ENCODE measurements at places on chromosomes 3 and 15.

DNA sequence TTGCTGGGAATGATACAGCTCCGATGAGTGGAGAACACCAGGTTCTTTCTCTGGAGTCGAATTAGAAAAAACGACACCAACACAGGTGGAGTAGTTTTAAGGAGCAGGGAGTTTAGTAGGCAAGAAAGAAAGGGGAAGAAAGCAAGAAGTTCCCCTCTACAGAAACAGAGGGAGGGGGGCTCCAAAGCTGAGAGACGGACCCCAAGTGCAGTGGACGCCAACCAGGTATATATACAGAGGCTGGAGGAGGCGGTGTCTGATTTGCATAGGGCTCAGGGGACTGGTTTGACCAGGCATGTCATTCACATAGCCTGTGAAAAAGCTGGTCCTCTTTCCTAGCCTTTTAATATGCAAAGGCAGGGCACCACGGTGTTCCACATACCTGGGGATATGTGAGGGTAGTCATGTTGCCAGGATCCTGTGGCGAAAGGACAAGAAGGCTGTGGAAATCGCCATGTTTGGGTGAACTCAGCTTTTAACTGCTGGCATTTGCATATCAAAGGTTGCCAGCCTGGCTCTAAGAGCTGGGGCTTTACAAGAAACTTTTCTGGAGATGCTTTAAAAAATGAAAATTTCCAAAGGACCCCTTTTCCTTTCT, 887.4 kb upstream of the EPHA6 start:
- peaks cover 6% of the 10 kb centered on the region for H3K4me1 ChIP-seq
- H3K27ac ChIP-seq = no peak overlapping the region
- peak overlapping the region; percentile 58 for H3K4me3 ChIP-seq
- H3K27me3 ChIP-seq = peaks cover 3% of the 10 kb centered on the region
- H3K36me3 ChIP-seq = no peaks in the 10 kb centered on the region
- no peak for DNase-seq

DNA sequence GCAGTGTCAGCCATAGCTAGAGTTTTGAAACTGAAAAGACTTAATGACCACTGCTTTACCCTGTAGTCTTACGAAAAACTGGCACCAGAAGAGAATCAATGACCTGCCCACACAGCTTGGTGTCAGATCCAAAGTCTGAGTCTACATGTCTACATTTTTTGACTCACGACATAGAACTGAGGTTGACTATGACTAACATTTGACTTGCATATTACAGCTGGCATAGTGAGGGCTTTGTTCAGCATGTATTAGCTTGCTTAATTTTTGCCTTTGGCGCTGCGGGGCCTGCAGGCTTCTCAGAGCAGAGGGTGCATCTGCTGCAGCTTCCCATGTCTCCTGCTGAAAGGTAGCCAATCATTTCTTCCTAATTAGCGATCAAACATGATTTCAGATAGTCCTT, 167.0 kb downstream of the EBLN2 start:
- DNase-seq = no peak
- H3K27me3 ChIP-seq = no peaks in the 10 kb centered on the region
- no peak overlapping the region for H3K4me3 ChIP-seq
- H3K36me3 ChIP-seq = no peaks in the 10 kb centered on the region
- peaks cover 58% of the 10 kb centered on the region for H3K4me1 ChIP-seq
- no peak overlapping the region for H3K27ac ChIP-seq

GRCh38 chr15:52101542-52102323, 10.8 kb downstream of the BCL2L10 start:
- H3K4me1 ChIP-seq = peaks cover 11% of the 10 kb centered on the region
- no peak for DNase-seq
- no peak overlapping the region for H3K4me3 ChIP-seq

GRCh38 chr15:70128414-70129140, 30.9 kb upstream of the TLE3 start:
- H3K27ac ChIP-seq = no peak overlapping the region
- H3K36me3 ChIP-seq = no peaks in the 10 kb centered on the region
- no peak overlapping the region for H3K4me3 ChIP-seq
- H3K4me1 ChIP-seq = peaks cover 29% of the 10 kb centered on the region
- H3K27me3 ChIP-seq = peaks cover 31% of the 10 kb centered on the region
- DNase-seq = no peak

- H3K4me1 ChIP-seq = peaks cover 36% of the 10 kb centered on the region
- no peaks in the 10 kb centered on the region for H3K36me3 ChIP-seq
- no peak overlapping the region for H3K4me3 ChIP-seq
- DNase-seq = peak; percentile 40
Observed at GRCh38 chr3:169218314-169218983, 445.1 kb downstream of the MECOM start.

GRCh38 chr15:38576837-38577236, 12.2 kb upstream of the RASGRP1 start:
- H3K36me3 ChIP-seq = no peaks in the 10 kb centered on the region
- no peak overlapping the region for H3K4me3 ChIP-seq
- H3K4me1 ChIP-seq = no peaks in the 10 kb centered on the region
- DNase-seq = no peak

DNA sequence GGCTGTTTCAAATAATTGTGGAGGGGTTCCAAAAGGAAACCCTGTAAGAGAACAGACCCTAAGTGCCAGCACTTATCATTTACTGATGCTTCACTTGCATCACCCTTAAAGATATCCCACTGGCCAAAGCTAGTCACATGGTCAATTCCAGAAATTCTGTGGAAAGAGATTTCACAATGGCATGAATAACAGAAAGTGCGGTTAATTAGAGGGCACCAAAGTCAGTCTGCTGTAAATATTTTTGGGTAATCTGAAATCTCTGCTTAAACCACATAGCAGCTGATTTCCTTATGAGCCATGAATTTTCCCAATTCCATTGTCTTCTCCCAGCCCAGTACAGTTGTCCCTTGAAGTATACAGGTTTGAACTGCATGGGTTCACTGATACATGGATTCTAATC, 346.1 kb downstream of the SI start:
- H3K4me3 ChIP-seq = no peak overlapping the region
- no peaks in the 10 kb centered on the region for H3K4me1 ChIP-seq
- peaks cover 3% of the 10 kb centered on the region for H3K27me3 ChIP-seq
- H3K27ac ChIP-seq = no peak overlapping the region
- no peak for DNase-seq
- H3K36me3 ChIP-seq = no peaks in the 10 kb centered on the region

GRCh38 chr3:172034786-172035685, 4.3 kb upstream of the FNDC3B start:
- H3K27ac ChIP-seq = no peak overlapping the region
- peaks cover 8% of the 10 kb centered on the region for H3K36me3 ChIP-seq
- H3K27me3 ChIP-seq = peaks cover 4% of the 10 kb centered on the region

GRCh38 chr3:187237741-187238140, 40.5 kb downstream of the RTP1 start:
- no peak overlapping the region for H3K4me3 ChIP-seq
- no peak for DNase-seq
- H3K27me3 ChIP-seq = peaks cover 4% of the 10 kb centered on the region
- H3K4me1 ChIP-seq = no peaks in the 10 kb centered on the region
- peaks cover 7% of the 10 kb centered on the region for H3K36me3 ChIP-seq
- no peak overlapping the region for H3K27ac ChIP-seq

DNA sequence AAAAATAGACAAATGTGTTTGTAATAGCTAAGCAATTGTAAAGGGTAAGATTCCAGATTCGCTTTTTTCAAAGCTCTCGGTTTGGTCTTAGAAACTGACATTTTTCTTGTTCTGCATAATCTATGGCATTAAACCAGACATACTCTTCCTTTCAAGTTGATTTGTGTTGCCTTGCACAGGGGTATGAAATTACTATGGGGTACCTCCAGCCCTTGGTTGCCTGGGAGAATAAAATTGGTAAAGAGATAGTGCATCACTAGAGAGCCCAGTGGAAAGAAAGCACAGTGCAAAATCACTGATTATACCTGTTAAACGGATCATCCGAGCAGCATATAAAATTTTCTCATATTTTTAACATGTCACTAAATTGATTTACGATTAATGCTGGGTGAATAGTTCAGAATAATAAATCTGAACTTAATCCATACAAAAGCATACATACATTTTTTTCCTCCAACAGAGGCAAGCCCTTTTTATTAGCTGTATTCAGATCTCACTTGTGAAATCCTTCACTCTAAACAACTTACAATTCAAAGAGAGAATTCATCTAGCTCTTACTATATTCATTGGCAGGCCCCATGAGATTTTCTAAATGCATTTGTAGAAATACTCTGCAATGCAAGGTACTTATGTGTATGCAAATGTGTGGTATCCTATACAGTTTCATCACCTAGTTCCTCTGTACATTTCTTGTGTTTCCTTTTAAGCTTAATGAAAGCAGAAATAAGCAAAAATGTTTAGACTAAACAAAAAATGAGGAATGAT, 224.4 kb downstream of the ROBO1 start:
- H3K27me3 ChIP-seq = no peaks in the 10 kb centered on the region
- no peak for DNase-seq
- H3K27ac ChIP-seq = no peak overlapping the region
- H3K4me3 ChIP-seq = no peak overlapping the region

- no peaks in the 10 kb centered on the region for H3K27me3 ChIP-seq
- no peak overlapping the region for H3K4me3 ChIP-seq
Observed at GRCh38 chr3:58386626-58387365, 46.8 kb downstream of the PDHB start.

GRCh38 chr15:75727851-75728715, 15.4 kb upstream of the CSPG4 start:
- DNase-seq = peak; percentile 58
- peaks cover 39% of the 10 kb centered on the region for H3K4me1 ChIP-seq
- no peak overlapping the region for H3K27ac ChIP-seq
- no peaks in the 10 kb centered on the region for H3K36me3 ChIP-seq

DNA sequence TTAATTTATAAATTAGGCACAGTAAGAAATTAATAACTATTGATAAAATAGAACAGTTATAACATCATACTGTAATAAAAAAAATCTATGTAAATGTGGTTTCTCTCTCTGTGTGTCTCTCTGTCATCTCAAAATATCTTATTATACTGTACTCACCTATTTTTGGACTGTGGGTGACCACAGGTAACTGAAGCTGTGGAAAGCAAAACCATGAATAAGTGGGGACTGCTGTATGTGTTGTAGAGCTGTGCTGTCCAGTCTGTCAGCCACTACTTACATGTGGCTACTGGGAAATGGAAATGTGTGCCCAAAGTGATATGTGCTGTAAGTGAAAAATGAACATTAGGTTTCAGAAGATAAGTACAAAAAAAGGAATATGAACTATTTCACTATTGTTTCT, 145.5 kb downstream of the CNTN4 start:
- no peak overlapping the region for H3K27ac ChIP-seq
- H3K27me3 ChIP-seq = no peaks in the 10 kb centered on the region
- H3K36me3 ChIP-seq = no peaks in the 10 kb centered on the region
- no peak overlapping the region for H3K4me3 ChIP-seq

DNA sequence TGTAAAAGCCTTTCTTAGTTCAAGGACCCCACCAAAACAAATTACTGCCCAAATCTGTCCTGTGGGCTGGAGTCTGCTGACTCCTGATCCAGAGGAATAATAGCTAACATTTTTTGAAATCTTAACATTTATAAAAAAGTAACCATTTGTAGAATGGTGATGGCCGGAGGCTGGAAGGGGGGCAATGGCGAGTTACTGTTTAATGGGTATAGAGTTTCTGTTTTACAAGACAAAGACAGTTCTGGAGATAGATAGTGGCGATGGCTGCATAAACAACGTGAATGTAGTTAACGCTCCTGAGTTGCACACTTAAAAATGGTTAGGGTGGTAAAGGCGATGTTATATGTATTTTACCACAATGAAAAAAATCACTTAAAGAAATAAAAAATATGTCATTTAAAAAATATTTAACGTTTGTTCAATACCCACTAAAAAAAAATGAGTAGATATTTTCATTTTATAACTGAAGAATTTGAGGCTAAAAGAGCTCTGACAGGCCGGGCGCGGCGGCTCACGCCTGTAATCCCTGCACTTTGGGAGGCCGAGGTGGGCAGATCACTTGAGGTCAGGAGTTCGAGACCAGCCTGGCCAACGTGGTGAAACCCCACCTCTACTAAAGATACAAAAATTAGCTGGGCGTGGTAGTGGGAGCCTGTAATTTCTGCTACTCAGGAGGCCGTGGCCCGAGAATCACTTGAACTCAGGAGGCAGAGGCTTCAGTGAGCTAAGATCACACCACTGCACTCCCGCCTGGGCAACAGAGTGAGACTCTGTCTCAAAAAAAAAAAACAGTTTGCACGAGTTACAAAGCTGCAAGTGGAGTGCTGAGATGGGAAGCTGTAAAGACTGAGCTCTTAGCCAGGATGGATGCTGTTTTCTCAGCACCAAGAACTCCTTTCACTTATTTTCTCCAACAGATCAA, 37.6 kb downstream of the IGF2BP2 start:
- no peak overlapping the region for H3K4me3 ChIP-seq
- H3K4me1 ChIP-seq = peaks cover 27% of the 10 kb centered on the region
- DNase-seq = no peak
- H3K27ac ChIP-seq = peak overlapping the region; percentile 91

DNA sequence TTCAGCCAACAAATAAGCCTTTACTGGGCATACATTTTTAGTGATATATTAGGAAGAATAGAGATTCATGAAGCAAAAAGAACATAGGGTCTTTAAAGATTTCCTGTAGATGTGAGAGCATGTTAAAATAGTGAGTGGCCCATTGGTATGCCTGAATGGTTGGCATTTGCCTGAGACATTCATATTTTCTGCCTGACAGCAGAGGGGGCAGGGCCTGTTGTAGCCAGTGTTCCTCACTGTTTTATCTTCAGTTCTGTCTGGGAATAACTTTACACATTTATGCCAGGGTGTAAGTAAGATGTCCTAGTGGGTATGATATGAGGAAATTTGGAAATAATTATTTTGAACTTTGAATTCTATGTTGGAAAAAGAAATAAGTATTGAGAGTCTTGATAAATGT, 704.7 kb upstream of the ARPP21 start:
- H3K27ac ChIP-seq = no peak overlapping the region
- H3K27me3 ChIP-seq = peaks cover 9% of the 10 kb centered on the region
- H3K4me3 ChIP-seq = no peak overlapping the region

- H3K4me3 ChIP-seq = no peak overlapping the region
- H3K4me1 ChIP-seq = no peaks in the 10 kb centered on the region
- H3K36me3 ChIP-seq = peaks cover 93% of the 10 kb centered on the region
Observed at GRCh38 chr3:52262447-52262846, 16.0 kb downstream of the WDR82 start.

DNA sequence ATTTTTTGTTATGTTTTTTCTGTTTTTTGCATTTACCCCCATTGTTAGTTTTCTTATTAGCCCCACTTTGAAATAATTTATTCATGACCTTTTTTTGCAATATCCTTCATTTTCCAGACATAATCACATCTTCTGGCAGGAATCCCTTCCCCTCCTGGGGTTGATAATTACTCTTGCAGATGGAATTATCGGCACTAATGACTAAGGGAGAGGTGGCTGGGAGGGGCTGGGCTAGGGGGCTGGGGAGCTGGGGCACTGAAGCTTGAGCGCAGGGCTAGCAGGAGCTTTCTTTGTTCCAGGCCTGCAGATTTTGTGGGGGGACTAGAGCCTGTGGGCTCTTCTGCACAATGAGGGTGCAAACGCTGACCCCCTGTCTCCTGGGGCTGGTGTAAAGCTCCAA, 77.8 kb downstream of the RAB11A start:
- no peak for DNase-seq
- no peak overlapping the region for H3K4me3 ChIP-seq
- H3K27me3 ChIP-seq = peaks cover 3% of the 10 kb centered on the region
- no peaks in the 10 kb centered on the region for H3K36me3 ChIP-seq
- H3K27ac ChIP-seq = no peak overlapping the region

Data from nephron progenitor cell (in vitro differentiated cells).